Stimulated activated CD8-positive, alpha-beta memory T cell treated with anti-CD3 and anti-CD28 coated beads, Interleukin-12 subunit alpha, Interleukin-12 subunit beta, amount 100 ng/mL, for 4 hours (primary cell): ENCODE measurements at places on chromosomes 6 and 20.

DNA sequence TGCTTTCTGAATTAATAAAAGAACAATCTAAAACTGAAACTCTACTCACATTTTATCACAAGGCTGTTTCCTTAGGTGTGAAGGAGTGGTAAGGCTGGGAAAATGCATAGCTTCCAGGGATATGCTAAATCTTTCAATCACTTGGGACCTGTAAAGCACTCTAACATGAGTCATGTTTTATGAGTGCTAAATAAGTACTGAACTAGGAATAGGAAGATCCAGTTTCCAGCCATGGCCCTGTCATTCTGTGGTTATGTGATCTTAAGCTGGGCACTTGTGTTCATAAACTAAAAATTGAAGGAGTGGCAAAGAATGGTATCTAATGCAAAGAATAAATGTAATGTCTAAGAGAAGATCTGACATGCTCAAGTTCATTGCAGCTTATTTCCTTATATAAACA, 6.1 kb upstream of the TMEM200A start:
- no peak for DNase-seq

DNA sequence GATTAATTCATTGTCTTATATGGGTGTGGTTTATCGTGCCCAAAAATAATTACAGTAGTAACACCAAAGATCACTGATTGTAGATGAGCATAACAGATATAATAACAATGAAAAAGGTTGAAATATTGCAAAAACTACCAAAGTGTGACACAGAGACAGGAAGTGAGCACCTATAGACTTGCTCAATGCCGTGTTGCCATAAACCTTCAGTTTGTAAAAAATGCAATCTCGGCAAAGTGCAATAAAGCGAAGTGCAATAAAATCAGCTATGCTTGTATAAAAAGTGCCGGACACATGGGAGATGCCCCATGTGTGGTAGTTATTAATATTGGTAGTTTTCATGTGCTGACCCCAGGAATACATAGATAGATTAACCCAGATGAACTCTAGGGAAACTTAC, 192.6 kb downstream of the NRN1 start:
- DNase-seq = no peak

- no peak for DNase-seq
These were observed 418.6 kb downstream of the CDKAL1 start for GRCh38 chr6:20952699-20953474.

GRCh38 chr6:5471044-5471443, 209.7 kb downstream of the FARS2 start:
- DNase-seq = peak; percentile 8

DNA sequence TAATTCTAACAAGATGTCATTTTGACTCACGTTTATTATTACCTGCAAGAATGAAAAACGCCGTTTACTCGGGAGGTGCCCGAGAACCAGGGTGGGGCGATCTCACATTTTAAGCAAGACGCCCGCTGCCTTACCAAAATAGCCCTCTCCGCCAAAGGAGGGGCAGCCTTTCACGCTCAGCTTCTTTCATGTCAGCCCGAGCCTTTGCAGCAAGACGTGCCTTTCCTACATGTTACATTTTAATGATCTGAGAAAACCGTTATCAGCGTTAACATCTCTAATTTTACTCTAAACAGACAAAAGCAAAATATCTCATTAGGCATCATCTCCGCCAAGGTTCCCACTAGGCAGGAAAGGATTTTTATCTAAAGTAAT, 2.0 kb downstream of the BACH2 start:
- DNase-seq = no peak

- DNase-seq = no peak
These were observed 11.1 kb downstream of the SAMD3 start for GRCh38 chr6:130211691-130212090.

GRCh38 chr6:91462241-91462640, 875.4 kb upstream of the MAP3K7 start:
- DNase-seq = no peak

DNA sequence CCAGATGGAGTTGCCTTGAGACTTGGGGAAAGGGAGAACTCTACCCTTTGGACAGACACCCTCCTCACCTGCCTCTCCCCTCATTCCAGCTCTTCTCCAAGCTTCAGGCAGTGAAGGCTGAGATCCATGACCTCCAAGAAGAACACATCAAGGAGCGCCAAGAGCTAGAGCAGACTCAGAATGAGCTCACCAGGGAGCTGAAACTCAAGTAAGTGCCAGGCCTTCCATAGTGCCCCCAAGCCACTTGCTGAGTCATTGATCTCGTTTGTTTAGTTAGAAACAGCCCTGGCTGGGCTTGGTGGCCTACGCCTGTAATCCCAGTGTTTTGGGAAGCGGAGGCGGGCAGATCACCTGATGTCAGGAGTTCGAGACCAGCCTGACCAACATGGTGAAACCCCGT, 39.2 kb downstream of the KIF3B start:
- DNase-seq = no peak

DNA sequence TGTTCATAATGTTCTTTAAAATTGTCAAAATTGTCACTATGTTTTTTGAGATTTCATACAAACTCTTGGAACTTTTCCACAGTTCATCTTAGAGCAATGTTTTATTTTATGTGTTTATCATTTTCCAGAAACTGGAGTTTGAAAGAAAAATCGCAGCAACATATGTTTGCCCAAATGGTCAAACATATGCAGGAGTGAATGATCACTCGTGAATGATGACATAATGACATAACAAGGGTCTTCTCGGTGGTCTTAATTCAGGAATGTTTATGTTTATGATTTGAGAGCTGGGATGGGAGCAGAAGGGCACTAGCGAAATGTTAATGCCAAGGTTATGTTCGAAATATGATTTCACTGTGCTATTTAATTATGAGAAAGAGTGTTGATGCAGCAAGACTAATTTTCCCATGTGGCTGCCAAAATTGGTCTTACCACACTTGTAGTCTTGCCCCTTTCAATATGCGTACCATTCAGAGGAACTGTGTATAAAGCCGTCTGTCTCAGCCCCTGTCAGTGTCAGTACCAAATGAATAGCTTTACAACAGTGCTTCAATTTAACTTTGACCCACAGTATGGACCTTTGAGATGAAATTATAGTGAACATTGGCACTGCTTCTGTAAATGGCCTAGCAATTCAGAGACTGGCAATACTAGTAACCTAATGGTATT, 152.3 kb downstream of the CARMIL1 start:
- no peak for DNase-seq

DNA sequence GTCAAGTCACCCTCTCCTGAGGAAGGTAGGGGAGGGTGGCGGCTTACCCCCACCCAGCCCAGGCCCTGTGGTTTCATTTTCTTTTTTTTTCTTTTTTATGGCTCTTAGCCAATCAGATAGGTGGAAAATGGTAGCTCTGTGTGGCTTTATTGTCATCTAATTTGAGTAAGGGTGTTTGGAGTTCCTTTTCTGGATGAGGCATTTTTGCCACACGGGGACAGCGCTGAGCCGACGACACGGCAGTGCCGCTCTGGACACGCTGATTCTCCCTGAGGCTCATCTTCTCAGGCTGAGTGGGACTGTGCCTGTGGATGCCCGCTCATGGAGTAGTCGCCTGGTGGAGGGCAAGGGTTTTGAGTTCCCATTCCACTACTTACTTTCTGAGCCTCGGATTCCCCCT, 37.6 kb upstream of the ANGPT4 start:
- no peak for DNase-seq

DNA sequence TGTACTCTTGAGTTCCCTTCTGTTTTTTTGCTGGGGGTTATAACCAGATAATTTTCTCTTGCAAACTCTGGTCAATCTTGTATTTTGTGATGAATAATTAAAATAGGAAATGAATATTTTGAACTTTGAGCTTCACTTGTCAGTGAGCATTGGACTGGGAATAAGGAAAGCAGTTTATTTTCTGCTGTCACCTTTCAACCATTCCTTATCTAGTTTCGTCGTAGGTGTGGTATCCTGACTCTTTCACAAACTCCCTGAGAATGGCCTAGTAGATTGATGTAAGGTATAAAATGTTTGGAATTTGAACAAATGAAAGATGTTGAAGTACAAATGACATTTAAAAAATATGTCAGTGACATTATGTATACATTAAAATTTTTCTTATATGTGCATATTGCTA, 98.0 kb downstream of the ZFAND3 start:
- DNase-seq = no peak

DNA sequence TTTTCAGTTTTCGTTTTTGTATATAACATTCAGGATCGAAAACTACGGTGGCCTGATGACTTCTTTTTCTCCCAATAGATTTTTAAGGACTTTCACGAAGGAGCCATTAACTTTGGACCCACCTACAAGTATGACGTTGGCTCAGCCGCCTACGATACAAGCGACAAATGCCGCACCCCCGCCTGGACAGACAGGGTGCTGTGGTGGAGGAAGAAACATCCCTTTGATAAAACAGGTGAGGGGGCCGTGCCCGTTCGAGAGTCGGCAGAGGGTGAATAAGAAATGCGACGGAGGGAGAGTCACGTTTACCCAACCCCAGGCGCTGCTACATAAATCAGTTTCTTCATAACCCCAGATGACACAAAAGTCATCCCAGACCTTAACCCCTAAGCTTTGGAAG, 91.5 kb downstream of the SERAC1 start:
- DNase-seq = no peak

GRCh38 chr20:50121858-50122271, 8.9 kb upstream of the UBE2V1 start:
- no peak for DNase-seq

DNA sequence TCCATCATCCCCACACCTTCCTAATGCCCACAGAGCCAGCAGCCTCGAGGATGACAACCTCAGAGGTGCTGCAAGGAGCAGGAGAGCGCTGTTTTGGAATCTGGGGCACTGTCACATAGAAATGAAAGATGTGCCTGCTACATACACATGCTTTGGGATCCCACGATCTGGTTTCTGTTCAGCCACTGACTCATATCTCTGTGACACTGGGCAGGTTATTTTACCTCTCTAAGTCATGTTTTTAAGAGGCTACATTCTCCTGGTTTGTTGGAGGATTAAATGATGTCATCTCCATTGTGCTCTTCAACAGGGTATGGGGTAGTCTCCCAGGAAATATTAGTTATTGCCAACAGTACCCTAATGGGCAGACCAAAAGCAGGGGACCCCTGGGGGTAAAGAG, 32.6 kb upstream of the TAB2 start:
- no peak for DNase-seq

DNA sequence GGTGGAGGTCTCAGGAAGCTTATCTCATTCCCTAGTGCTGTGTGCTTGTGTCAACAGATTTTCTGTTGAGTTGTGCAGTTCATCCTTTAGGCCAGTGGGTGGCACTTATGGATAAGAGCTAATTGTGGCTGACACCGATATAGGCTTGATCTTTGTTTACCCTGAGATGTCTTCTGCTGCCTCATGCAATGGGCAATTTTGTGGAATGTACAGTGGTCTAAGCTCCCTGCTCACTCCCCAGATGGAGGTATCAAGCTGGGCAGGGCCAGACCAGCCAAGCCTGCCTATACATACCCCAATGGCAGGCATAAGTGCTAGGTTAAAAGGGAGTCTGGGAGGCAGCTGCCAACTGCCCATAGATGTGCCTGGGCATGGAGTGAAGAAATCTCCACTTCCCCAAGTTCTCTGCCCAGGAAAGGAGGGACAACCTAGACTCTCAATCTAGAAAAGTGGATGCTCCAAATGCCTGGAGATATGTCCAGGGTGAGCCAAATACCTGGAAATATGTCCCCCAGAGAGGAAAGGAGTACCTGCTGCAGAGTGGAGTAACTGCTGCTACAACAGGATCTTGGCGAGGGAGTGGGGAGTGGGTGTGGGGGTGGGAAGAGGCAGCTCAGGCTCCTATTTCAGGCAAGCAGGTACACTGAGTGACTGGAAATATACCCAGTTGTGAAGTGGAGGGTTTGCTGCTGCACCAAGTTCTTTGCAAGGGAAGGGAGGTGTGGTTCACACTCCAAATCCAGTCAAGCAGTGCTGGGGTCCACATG, 53.2 kb upstream of the ARG1 start:
- DNase-seq = no peak

DNA sequence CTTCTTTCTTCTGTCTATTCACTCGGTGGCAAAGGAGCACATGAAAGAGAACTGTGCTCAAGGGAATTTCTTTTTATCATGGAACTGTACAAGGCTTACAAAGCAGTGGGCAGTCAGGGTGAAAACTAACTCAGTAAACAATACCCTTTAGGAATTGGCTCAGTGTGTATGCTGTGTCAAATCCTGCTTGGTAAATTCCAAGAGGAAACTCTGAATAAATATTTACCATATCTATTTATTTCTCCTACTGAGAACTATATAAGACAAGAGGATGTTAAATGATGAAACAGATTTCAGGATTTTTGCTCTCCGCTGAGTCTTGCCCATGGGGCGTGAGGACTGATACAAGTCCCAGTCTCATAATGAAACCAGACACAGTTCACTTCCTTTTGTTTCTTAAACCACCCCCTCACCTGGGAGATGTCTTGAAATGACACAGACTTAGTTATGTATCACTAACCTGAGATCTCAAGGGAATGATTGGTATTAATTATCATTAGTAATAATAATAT, 188.8 kb downstream of the BACH2 start:
- no peak for DNase-seq

DNA sequence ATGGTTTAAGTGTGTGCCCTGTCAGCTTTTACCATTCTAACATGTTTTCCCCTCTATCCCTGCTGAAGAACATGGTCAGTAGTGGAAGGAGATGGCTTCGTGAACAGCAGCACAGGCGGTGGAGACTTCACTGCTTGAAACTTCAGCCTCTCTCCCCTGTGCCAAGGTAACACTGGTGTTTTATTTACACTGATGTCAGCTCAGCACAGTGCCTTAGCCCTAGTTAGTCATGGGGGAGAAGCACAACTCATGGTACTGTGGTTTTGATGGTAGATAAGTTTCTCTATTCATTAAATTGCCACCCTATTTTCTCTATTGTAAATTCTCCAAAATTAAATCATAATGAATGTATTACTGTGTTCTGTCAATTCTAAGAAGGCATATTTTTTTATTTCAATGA, 56.6 kb downstream of the MTHFD1L start:
- no peak for DNase-seq

DNA sequence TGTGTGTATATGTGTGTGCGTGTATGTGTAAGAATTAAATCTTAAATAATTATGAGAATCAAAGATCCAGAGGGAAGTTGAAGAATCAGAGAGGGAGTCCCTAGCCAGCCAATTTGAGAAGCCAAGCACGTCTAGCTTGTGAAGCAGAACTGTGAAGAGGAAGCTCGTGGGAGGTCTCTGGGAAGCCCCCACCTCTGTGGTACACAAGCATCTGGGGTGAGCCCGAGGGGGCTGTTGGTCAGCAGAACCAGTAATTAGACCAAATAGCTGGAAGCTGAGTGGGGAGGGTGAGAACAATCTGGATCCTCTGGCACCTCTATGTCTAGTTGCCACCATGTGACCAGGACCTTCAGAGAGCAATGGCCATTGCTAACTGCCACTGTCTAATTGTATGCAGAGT, 310.0 kb upstream of the PRND start:
- DNase-seq = no peak

- DNase-seq = no peak
These were observed 564.0 kb downstream of the CD109 start for GRCh38 chr6:74259981-74260380.
